Right renal cortex interstitium (tissue), 3 donors: ENCODE measurements at places on chromosomes 3 and 15.
A peak's percentile ranks its signal among the peaks of the same experiment; 100 is the strongest.

- no peak for DNase-seq
Observed at GRCh38 chr15:55917881-55918296, 75.5 kb downstream of the NEDD4 start.

DNA sequence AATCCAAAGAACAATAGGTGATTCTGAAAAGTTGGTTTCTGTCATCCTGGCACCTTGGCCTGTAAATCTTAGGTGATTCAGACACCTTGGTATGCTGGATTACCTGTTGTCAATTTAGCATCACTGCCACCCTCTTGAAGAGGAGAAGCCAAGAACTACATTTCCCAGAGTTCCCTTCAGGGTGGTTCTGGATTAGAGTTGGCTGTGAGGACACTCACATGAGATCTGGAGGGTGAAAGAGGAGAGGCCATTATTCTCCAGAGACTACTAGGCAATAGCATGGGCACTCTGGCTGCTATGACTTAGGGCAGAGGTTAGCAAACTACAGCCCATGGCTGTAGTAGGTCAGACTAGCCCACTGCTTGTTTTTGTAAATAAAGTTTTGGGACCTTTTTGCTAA lies 41.7 kb upstream of the CORO2B start:
- DNase-seq = no peak

DNA sequence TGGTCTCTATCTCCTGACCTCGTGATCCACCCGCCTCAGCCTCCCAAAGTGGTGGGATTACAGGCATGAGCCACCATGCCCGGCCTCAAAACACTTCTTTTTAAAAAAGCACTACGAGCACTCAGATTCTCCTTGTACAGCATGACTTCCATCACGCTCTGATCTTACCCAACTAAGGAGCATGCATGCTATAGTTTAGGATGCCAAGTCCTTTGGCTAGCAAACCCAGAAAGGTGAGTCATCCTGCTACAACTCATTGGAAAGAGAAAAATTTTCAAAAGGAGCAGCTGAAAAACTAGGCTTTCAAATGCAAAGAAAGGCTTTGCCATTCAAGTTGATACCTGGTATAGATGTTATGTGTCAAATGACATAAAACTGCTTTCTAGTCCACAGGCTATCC lies 70.3 kb upstream of the PRICKLE2 start:
- DNase-seq = no peak

DNA sequence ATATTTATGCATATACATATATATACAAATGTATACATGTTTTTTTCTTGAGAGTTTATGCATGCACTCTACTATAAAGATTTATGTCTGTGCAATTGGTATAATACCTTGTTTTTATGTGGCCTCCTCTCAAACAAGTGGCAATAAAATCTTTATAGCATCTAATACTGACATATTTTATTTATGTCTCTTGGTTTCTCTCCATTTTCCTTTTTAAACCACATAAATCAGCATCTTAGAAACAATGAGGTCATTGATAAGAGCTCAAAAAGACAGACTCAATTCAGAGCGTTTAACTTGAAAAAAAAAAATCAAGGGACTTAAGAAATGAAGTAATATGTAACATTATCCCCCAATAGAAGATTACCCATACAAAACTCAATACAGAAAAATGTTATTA lies 1442.2 kb upstream of the ALCAM start:
- no peak for DNase-seq

GRCh38 chr3:176430244-176431037 lies 766.8 kb downstream of the TBL1XR1 start:
- peak; percentile 29 for DNase-seq

- no peak for DNase-seq
Observed at GRCh38 chr3:113590983-113591382, 58.6 kb downstream of the SIDT1 start.

GRCh38 chr3:118970819-118971218 lies 63.8 kb downstream of the IGSF11 start:
- DNase-seq = no peak

GRCh38 chr3:17398959-17399551 lies 343.4 kb downstream of the TBC1D5 start:
- no peak for DNase-seq

DNA sequence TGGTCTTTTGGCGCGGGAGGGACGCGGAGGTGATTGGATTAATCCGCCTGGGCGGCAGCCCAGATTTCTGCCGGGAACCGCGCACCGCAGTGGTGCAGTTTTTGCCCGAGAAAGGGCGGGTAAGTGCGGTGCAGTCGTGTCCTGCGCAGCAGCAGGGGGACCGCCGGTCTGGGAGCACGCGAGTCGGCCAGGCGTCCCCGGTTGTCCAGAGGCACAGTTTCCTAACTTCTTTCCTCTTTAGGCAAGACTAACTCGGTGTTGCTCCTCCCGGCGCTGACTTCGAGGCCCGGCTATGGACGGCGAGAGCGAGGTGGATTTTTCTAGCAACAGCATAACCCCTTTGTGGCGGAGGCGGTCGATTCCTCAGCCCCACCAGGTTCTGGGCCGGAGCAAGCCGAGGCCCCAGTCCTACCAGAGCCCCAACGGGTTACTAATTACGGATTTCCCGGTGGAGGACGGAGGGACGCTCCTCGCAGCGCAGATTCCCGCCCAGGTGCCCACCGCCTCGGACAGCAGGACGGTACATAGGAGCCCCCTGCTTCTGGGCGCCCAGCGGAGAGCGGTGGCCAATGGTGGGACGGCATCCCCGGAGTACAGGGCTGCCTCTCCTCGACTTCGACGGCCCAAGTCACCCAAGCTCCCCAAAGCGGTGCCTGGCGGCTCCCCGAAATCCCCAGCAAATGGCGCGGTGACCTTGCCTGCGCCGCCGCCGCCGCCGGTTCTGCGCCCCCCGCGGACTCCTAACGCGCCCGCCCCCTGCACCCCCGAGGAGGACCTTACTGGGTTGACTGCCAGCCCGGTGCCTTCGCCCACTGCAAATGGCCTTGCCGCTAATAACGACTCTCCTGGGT lies 736 bp downstream of the ARHGEF26 start:
- peak; percentile 35 for DNase-seq

- no peak for DNase-seq
Observed at GRCh38 chr3:28139288-28139687, 102.1 kb upstream of the CMC1 start.

- no peak for DNase-seq
Observed at GRCh38 chr3:71401695-71402231, 181.8 kb downstream of the FOXP1 start.

DNA sequence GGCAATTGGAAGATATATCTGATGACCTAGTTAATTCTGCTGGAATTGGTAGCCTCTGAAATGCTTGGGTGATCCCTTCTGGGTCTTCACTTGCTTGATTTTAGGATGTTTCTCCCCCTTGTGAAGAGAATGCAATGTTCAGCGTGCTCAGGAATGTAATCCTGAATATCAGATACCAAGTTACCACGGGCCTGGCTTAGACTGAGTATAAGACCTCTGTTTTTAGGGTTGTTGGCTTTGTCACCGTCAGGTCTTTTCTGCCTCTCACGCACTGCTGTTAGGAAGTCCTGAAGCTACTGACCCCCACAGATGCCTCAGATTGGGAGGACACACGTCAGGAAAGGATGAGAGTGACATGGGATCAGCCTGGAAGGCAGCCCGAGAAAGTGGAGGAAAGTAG lies 198.5 kb downstream of the CDIN1 start:
- DNase-seq = no peak

DNA sequence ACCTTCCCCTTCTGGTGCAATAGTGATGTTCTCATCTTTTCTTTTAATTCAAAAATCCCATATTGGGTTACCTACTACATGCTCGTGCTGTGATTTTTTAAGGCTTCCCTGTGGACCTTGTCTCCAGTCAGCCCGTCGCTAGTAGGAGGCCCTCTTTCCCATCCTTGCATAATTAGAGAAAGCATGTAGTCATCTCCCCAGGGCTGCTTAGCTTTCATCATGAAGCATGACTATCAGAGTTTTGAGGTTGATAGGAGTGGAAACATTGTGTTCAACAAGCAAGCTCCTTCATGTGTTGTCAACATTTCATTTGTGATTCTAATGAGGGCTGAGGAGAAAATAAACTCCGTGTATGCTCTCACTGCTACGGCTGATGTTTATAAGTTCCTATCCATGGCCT lies 8.7 kb upstream of the LRTM1 start:
- no peak for DNase-seq

- DNase-seq = no peak
Observed at GRCh38 chr3:117963858-117964257, 1070.8 kb downstream of the IGSF11 start.

DNA sequence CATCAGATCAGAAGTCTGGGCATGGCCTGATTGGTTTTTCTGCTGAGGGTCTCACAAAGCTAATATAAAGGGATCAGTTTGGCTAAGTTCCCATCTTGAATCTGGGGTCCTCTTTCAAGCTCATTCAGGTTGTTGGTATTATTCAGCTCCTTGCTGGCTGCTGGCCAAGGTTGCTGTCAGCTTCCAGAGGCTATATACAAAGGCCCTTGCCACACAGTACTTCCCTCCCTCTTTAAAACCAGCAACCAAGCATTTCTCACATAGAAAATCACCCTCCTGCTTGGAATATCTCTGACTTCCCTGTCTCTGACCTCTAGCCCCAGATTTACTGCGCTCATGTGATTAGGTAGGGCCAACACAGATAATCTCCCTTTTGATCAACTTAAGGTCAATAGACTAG lies 442.9 kb downstream of the ERC2 start:
- no peak for DNase-seq

DNA sequence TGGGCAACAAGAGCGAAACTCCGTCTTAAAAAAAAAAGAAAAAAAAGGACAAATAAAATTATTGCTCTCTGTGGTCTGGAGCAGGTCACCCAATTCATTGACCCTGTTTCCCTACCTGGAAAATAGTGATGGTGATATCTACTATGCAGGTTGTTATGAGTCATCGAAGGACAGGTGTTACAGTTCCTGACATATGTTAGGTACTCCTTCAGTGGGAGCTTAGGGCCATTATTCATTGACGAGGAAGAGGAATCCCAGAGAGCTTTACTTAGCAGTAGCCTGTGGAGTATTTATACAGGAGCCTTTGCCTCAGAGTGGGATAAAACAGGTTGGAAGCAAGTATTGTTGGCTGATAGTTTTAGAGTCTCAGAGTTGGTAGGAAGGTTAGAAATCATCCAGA lies 74.5 kb downstream of the SLC7A14 start:
- DNase-seq = no peak

GRCh38 chr3:192054881-192055280 lies 593.9 kb downstream of the PYDC2 start:
- no peak for DNase-seq

GRCh38 chr3:60126511-60127304 lies 1076.9 kb upstream of the CFAP20DC start:
- no peak for DNase-seq

GRCh38 chr3:111260878-111261277 lies 189.3 kb downstream of the NECTIN3 start:
- no peak for DNase-seq

- peak; percentile 74 for DNase-seq
Observed at GRCh38 chr15:99249270-99249841, at the start of gene TTC23. TTC23 (minus strand) TSS chr15:99249581; CDS start chr15:99228712, 20,869 bp downstream.

DNA sequence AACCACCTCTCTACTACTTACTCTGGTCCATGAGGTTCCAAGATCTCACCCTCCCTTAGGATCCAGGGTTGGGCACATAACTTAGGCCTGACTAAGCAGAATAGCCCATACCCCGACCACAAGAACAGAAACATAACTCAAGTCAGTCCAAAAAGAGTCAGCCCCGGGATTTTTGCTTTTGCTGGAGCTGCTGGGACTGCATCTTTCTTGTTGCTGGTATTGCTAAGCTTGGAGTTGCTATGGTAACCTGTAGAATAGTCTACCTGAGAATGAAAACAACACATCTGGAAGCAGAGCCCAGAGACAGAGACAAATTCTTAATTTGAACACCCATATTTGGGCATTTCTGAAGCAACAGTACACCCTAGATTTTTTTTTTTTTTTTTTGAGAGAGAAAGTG lies 6.5 kb downstream of the RUBCN start:
- no peak for DNase-seq

GRCh38 chr3:139540651-139541531 lies 1.3 kb upstream of the RBP1 start:
- no peak for DNase-seq

DNA sequence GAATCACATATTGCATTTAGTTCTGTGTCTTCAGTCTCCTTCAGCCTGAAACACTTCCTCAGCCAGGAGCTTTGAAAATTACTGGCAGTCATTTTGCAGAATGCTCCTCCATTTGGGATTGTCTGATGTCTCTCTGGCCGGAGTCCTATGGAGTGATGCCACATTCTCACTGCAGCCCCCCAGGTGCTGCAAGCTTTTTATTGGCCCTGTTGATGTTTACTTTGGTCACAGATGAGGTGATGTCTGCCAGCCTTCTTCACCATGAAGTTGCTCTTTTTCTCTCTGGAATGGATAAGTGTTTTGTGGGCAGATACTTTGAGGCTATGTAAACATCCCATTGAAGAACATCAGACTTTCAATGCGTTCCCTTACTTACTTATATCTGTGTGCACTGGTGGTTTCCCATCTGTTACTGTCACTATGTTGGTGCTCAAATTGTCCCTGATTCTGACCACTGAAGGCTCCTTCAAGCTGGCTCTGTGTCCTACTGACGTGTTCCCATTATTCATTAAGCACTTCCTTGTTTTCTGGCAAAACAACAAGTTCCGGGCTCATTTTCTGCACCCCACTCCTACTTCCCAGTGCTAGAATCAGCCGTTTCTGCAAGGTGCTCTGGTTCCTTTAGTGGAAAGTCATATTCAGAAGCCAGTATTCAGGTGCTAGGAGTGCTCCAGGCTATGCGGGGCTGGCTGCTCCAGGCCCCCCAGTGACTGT lies 1.4 kb upstream of the CLEC3B start:
- no peak for DNase-seq

DNA sequence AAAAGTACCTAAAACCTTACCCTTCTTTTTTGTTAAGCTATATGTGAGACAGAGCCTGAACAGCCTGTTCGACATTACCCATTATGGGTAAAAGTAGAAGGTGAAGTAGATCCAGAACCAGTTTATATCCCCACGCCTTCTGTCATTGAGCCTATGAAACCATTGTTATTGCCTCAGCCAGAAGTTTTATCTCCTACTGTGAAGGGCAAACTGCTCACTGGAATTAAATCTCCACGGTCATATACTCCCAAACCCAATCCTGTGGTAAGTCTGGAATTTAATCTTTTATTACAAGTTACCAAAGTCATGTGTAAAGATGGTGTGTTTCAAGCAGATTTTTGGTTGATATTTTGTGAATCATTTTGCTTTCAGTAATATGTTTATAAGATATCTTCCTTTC lies 47.1 kb upstream of the MAPKBP1 start:
- DNase-seq = no peak

DNA sequence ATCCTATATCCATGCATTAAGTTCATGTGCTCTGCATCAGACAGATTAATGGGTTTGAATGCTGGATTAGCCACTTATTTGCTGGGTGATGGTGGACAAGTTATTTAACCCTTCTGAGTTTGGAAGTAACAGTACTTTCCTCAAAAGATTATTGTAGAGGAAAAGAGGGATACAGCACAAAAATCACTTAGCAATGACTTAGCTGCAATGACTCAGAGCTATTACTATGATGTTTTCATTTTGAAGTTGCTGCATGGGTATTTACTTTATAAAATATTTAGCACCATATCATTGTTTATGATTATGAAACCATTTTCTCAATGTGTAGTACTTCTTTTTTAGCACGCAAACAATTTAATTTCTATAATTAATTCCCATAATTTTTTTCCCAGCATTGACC lies 248.4 kb downstream of the MYRIP start:
- DNase-seq = no peak
